ENCODE measurements at places on chromosomes 7 and 10.

- DNase-seq, result no peak
Measured at GRCh38 chr10:85961479-85962067, 405.0 kb downstream of the GRID1 start.

GRCh38 chr10:69573056-69573806 lies at the start of gene NEUROG3:
NEUROG3 (minus strand) TSS chr10:69573422; CDS start chr10:69573043, 379 bp downstream.
- no peak for DNase-seq

- DNase-seq, result no peak
Measured at GRCh38 chr10:107913317-107914294, 749.1 kb upstream of the SORCS1 start.

GRCh38 chr7:128347647-128348097 lies 4.0 kb upstream of the RBM28 start:
- peak; percentile 37 for DNase-seq

DNA sequence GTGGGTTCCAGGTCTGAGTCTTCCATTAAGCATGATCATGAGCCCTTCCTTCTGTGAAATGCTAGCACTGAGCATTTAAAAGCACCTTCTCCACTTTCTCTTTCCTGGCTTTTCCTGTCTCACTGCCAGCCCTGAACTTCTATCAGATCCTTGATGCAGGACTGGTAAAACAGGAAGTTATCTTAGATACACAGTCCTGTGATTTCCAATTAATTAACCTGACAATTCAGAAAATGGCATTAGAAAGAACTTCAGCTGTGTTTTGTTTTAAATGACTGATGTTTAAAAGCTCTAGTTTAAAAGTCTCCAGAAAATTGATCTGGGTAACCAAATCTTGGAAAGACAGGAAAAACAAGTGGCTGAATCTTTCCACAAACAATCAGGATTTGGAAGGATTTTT lies 79.0 kb upstream of the MACROH2A2 start:
- no peak for DNase-seq

GRCh38 chr7:20963556-20964280 lies 177.0 kb upstream of the SP8 start:
- no peak for DNase-seq

GRCh38 chr7:116570306-116570705 lies 45.5 kb downstream of the CAV1 start:
- DNase-seq, result no peak

DNA sequence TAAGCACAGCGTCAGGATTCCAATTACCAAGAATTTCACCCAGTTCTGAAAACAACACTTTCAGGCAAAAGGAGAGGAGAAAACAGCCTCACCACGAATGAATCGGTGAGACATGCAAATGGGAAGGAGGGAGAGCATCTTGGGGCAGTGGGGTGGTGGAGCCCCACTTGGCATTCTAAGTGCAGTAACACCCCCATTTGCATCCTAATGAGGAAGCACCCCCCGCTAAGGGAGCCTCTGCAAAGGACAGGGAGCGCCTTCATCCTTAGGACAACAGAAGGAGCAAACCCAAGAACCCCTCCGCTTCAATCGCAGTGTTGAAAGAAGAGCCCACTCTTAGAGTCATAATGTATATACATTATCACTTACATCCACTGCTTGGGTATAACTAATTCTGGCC lies 46.8 kb downstream of the NRAP start:
- no peak for DNase-seq

- no peak for DNase-seq
Measured at GRCh38 chr7:73461782-73462285, 28.3 kb downstream of the FZD9 start.

DNA sequence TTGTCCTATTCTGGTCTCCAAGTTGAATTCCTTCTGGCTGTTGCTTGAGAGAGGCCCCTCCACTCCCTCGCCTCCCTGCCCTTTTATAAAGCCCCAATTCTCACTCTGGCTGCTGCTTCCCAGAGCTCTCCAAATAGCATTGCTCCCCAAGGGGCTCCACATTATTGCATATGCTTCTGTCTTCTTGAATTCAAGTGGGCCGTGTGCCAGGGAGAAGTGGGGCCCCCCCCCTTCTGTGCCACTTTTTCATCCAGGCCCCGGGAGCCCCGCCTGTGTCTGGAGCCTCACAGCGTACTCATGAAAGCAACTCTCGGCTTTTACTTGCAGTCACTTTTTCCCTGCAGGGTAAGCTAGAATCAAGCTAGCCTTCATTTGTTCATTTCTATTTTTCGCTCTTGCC lies 265.1 kb downstream of the CCSER2 start:
- no peak for DNase-seq

- no peak for DNase-seq
Measured at GRCh38 chr7:28865601-28866144, 92.5 kb downstream of the TRIL start.

GRCh38 chr7:12646139-12646538 lies 41.3 kb upstream of the ARL4A start:
- no peak for DNase-seq

GRCh38 chr10:33871061-33871956 lies 536.8 kb upstream of the NRP1 start:
- DNase-seq, result no peak

DNA sequence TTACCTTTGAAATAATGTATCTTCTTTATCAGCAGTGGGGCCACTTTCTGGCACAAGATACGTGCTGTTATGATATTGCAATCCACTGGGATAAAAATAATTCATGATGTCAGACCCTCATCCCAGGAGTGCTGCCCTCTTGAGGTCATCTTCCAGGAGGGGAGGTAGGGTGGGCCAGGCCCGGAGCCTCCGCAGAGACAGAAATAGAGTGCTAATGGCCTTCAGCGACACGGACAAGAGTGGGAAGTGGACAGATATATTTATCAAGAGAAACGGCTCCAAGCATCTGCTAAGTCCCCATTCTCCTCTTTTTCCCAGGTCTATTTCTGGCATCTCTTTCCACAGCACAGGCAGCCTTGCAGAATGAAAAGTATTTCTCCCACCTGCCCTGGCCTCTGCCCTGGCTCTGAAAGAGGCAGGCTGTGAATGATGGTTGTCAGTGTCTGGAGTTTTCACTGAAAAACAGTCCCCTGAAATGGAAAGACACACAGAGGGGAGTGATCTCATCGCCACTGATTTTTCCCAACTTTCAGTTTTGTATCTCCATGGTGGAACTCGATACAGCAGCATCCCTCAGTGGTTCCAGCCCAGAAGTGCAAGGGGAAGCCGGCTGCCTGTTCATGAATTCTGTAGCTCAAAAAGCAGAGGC lies 251.7 kb upstream of the MYO3A start:
- DNase-seq, result no peak

DNA sequence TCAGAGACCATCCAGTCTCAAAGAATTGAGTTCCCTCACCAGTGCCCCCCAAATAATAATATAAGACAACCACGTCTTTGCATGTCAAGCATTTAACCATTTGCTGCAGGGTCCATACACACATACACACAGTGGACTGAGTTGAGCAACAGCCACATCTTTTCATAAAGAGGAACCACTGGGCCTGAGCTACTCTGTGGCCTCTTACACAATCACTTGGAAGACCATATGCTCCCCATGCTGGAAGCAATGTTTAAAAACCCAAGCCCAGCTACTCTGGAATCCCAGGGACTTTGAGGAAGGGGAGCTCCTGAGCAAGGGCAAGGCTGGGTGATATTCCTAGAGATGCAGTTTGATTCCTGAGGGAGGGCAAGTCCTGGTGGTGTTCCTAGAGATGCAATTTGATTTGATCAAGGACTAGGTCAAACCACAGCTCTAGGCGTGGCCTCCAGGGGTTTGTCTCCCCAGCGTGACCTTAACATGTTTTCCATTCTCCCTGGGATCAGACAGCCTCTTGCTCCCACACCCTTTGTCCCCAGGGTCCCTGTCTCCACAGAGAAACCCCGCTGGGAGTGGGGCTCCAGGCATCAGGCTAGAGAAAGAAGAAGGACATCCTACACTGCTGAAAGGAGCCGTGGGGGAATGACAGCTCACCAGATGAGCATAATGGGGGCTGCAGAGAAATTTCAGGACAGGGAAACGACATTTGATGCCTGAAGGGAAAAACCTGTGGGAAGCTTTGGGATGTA lies 376.2 kb upstream of the MGMT start:
- DNase-seq, result no peak

- DNase-seq, result no peak
Measured at GRCh38 chr10:77983384-77984341, 45.7 kb downstream of the POLR3A start.

GRCh38 chr10:94416896-94417295 lies 14.6 kb downstream of the TBC1D12 start:
- no peak for DNase-seq

DNA sequence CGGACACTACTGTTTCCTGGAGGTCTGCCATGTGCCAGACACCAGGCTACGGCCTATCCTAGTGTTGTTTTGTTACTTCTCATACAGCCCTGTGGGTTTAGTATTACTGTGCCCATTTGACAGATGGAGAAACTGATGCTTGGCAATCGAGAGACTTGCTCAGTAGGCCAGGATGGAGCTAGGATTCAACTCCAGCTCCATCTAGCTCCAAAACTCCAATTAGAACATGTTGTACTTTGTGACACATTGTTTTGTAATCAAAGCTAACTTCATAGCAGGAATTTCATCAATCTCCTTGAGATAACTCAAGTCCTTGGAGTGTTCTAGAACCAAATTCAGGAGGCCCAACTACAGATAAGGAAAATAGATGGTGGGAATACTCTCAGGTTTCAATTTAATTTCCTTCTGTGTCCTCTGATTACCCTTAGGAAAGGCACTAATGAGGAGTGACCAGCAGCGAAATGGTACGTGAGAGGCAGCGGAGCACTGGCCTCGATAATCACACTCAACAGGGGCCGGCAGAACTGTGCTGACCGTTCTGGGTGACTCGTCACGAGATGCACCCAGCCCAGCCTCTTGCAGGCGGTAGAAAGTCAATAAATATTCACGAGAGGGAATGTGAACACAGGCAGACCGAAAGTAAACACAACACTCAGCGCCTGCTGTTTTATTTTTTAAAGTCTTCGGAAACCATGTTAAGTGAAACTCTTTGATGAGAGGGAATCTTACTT lies 269.6 kb upstream of the NEBL start:
- DNase-seq, result no peak

GRCh38 chr7:43148161-43148731 lies 35.8 kb downstream of the HECW1 start:
- DNase-seq, result no peak

- DNase-seq, result no peak
Measured at GRCh38 chr10:60237977-60238758, 151.5 kb downstream of the ANK3 start.

DNA sequence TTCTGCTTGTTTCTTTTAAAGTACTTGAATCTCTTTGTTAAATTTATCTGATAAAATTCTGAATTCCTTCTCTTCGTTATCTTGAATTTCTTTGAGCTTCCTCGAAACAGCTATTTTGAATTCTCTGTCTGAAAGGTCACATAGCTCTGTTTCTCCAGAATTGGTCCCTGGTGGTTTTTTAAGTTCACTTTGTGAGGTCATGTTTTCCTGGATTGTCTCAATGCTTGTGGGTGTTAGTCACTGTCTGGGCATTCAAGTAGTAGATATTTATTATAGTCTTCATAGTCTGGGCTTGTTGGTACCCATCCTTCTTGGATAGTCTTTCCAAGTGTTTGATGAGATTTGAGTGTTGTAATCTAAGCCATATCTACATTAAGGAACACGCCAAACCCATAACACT lies 1060.6 kb downstream of the LRMDA start:
- DNase-seq, result no peak

DNA sequence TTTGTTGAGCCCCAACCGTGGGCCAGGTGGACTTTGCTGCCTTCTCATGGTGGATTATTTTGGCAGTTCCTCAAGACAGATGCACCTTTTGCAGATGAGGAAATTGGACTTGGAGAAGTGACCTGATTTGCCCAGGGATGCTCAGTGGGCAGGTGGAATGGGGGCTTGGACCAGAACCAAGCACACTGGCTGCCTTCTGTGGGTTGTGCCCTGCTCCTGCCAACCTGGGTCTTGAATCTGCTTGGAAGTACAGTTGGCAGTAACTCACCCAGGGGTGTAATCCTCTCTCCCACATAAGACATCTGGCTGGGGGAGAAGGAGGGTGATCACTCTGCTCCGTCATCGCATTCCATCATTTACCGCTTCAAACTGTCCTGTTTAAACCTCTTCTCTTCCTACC lies 110.5 kb upstream of the GPR26 start:
- no peak for DNase-seq

GRCh38 chr7:33233659-33234058 lies 104.3 kb downstream of the BBS9 start:
- DNase-seq, result no peak

DNA sequence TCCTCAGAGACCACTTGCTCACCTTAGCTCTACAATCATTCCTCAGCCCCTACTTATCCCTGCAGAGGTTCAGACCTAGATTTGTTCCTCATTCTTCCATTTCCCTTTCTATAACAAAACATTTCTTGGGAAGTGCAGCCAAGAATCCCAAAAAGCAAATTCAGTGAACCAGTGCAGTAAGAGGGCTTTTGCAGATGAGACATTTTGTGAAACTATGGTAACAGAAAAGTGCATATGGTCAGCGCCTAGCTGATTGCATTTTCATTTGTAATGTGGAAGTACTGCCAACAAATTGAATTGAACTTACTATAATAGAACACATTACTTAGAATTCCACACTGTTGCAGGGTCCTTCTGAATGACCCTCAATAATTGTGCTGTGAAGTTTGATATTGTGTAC lies 18.6 kb downstream of the AGMO start:
- DNase-seq, result no peak

DNA sequence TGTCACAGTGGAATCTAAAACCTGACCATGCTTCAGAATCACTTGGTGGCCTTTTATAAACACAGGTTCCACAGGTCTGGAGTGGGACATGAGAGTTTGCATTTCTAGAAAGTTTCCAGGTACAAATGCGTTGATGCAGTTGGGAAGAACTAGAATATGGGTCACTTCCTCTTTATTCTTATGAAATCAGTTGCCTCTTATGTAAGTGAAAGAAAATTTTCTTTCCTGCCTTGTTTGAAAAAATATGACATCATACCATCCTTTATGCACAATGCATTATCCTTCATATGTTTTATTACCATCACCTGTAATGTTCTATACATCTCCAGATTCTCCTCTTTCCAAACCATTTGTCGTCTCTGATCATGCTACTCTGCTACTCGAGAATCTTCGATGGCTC lies 44.0 kb downstream of the PLXNA4 start:
- no peak for DNase-seq

DNA sequence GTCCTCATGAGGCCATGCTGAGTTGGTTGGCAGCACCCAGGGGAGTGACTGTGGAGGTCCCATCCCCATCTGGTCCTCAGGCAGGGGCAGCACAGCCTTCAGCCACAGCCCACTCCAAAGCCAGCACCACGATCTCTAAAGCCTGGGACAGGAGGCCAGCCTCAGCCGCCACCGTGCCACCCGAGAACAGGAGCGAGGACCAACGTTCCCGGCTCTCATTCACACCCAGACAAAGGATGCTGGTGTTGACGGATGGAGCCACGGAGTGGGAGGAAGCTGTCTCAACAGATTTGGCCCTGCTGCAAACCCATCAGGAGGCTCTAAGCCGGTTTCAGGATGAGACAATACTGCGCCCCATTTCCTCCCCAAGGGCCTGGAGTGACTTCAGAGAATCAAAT lies 42.7 kb upstream of the PPP2R2D start:
- no peak for DNase-seq

DNA sequence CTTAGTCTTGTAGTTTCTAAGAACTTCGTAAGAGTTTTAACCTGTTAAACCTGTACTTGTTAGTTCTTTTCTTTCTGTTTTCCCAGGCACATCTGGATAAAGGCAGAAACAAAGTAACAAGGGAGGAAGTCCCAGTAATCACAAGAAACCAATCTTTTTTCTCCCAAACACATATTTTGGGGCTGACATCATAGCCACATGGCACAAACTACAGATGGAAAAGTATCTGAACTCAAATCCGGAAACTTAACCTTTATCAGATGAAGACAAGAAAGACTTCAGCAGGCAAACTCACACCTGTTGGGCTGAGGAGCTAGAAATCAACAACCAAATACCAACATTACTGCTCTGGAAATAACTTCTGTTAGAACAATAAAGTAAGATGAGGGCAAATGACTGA lies 67.1 kb downstream of the CUBN start:
- no peak for DNase-seq
